ENCODE measurements at places on chromosomes 2 and 18.

DNA sequence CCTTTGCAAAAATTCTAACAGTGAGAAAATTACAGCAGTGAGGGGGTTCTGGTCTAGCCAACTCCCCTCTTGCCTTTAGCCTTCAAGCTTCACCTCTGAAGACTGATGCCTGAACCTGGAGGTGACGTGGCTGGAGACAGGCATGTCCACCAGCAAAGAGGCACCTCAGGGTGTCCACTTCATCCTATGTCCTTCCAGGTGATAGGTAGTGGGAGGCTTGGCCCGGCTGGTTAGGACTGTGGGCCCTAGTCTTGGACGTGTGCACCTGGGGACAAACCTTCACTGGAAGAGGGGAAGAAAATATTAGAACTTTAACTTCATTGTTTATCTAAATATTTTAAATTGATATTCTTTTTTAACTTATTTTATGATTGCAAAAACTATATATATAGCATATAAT lies 35.5 kb upstream of the EDAR start:
- no peak for DNase-seq

DNA sequence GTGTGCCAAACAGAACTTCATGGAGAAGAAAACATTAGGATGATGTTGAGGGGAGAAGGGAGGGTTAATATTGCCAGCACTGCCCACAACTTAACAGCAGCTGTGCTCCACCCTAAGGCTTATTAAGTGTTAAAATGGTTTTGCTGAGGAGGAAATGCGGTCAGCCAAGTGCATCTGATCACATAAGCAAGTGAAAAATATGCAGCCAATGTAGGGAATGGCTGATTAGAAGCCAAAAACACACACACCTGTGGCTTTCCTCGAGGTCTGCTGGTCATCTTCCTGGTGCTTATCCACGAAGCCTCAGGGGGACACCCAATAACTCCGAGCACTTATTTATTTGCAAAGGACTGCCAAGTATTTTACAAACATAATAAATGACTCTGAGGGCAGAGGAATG lies 66.3 kb upstream of the GPR45 start:
- DNase-seq = no peak

DNA sequence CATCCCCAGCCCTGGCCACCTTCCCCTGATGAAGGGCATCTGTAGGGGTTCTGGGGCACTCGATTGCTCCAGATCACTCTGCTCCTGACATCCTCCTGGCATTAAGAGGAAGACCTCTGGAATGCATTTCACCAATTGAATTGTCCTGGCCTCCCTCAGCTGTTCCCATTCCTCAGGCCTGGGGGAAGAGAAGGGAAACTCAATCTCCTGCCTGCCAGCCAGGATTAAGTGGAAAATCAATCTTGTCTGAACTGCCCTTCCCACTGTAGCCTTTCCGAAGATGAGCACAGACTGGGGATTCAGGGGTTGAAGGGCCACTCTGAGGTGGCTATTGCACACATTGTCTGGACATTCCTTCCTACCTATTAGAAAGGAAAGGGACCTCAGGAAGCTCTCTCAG lies 99.8 kb downstream of the ALK start:
- no peak for DNase-seq

- DNase-seq = no peak
These were observed 585.1 kb downstream of the SLC4A3 start for GRCh38 chr2:220212296-220213080.

DNA sequence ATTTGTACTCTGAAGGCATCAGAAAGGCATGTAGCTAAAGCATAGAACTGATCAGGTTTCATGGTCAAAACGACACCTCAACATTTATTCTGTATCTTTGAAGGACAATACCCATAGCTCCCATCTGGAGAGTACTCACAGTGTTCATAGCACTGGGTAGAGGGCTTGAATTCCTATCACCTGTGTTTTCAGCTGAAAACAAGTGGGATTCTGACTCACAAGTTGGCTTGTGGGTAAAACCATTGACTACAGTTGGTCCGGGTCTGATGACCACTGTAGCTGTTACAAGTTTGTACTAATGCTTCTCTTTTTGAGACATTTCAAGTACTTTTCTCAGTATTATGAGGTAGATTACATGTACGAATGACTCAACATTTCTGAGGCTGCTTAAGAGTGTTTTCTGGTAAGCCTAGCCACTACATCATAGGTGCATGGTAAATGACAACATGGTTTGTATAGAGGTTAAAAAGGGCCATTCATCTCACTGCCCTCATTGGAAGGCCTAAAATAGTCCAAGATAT lies 68.6 kb upstream of the PELI1 start:
- peak; percentile 96 for DNase-seq

GRCh38 chr18:63164396-63164795 lies 155.2 kb downstream of the BCL2 start:
- no peak for DNase-seq
